ENCODE measurements at places on chromosomes 4 and X.

GRCh38 chrX:118510111-118510510 is 14.5 kb downstream of the DOCK11 start:
- DNase-seq = no peak

DNA sequence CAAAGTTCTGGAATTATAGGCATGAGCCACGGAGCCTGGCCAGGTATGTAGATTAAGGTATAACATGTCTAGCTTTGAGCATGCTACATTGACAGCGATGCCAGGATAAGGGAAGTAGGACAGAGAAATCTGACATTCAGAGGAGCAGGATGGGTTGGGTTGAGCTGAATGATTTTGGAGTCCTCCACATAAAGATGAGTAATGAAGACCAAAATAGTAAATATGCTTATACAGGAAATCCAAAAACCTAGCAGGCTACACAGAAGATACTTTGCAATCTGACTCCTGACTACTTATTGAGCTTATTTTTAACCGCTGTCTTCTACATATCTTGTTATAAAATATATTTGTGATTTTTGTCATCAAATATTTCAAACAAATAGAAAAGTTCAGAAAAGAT is 69.7 kb downstream of the PDGFC start:
- DNase-seq = no peak

GRCh38 chr4:145563293-145563985 is 55.7 kb upstream of the MMAA start:
- no peak for DNase-seq

DNA sequence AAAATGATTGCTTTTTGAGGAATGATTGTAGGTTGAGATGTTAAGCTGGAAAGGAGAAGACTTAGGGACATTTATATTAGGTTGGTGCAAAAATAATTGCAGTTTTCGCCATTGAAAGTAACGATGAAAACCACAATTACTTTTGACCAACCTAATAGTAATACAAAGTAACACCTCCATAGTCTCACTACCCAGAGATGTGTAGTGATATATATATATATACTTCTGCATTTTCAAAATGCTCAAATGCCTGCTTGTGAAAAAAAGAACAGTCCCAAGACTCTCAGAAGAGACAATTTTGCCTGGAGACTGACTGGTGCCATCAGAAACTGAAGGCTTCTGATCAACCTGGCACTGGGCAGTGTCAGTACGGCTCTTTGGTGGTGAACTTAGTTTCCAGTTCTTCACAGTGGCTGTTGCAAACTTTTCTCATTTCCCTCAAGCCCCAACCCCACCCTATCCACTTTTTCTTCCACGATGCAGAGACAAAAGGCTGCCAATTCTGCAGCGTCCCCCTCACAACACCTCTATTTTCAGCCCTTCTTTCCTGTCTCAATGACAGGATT is 35.1 kb upstream of the TAPT1 start:
- DNase-seq = no peak

GRCh38 chrX:127572471-127572870 is 479.7 kb downstream of the ACTRT1 start:
- DNase-seq = no peak

- peak; percentile 42 for DNase-seq
Measured at GRCh38 chr4:21469438-21470300, 478.9 kb downstream of the KCNIP4 start.

- DNase-seq = no peak
Measured at GRCh38 chrX:132491191-132491590, 2.4 kb upstream of the MBNL3 start.

DNA sequence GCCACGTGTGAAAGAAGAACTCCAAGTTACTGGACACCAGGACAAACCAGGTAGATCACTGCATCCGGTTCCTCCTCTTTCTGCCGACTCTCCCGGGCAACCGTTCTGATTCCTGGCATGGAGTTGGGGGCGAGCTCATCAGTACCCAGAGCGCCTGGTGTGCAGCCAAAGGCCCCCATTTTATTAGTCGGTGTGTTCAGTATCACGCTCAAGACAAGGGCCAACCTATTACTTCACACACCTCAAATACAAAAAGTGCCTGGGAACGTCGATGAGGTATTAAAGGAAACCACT is 2.8 kb upstream of the CTBP1 start:
- DNase-seq = no peak

GRCh38 chrX:9848718-9849479 is 62.7 kb downstream of the SHROOM2 start:
- no peak for DNase-seq

DNA sequence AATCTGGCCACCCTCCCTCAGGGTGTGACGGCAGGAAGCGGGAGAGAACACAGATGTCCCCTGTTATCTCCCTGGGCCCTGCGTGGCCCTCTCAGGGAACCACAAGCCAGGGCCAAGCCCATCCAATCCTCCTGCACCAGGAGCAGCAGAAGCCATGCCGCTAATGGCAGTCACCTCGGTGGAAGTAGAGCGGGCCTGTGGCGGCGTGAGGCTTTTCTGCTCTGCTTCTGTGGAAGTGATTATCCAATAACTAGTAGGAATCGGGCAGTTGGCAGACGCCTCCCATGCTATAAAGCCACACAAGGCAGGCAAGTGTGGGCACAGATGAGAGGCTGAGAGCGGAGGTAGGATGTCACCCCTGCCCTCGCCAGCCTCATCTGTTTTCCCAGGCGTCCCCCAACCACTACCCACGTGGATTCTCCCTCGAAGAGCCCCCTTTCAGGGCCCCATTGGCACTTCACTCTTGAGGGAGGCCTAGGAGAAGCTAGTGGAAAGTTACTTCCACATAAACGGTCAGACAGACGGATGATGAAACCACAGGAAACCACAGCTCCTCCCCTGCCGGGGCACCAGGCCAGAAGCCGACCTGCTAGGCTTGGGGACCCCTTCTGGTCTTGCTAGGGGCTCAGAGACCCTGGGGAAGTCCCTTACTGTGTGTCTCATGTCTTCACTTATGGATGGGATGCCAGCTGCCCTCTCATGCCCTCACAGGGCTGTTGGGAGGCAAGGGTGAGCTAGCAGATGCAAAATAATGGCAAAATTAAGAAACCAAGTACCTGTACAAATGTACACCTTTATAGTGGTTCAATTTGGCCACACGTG is 18.8 kb upstream of the TMSB4X start:
- DNase-seq = no peak

GRCh38 chr4:7547368-7548040 is 112.8 kb upstream of the PSAPL1 start:
- DNase-seq = no peak

- no peak for DNase-seq
Measured at GRCh38 chr4:156734965-156735895, 236.4 kb downstream of the PDGFC start.

DNA sequence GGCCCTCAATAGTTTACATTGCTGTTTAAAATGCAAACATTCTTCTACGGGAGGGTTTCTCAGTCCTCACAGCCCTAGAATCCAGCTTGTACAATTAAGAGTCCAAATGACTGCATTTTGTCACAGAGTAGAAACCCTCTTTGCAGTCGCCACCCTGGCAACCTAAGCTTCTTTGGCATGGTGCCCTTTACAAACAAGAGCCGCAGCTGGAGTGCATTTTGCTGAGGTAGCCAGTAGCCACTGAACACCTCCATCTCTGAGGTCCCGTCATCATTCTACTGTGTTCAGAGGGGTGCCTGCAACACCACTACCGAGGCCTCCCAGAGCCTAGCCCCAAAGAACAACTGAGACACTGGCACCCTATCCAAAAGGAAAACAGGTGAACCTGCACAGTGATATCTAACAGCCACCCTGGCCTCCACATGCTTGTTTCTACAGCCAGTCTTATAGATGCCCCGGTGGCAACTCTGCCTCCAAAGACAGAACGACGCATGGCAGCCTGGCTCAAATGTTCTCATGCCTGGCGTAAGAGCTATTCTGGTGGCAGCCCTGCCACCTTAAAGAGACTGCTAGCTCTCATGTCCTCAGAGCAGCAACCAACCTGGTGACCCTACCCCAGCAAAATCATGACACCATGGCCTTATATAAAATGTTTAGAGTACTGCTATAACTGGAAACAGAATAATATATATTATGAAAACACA is 801.9 kb downstream of the TECRL start:
- no peak for DNase-seq

DNA sequence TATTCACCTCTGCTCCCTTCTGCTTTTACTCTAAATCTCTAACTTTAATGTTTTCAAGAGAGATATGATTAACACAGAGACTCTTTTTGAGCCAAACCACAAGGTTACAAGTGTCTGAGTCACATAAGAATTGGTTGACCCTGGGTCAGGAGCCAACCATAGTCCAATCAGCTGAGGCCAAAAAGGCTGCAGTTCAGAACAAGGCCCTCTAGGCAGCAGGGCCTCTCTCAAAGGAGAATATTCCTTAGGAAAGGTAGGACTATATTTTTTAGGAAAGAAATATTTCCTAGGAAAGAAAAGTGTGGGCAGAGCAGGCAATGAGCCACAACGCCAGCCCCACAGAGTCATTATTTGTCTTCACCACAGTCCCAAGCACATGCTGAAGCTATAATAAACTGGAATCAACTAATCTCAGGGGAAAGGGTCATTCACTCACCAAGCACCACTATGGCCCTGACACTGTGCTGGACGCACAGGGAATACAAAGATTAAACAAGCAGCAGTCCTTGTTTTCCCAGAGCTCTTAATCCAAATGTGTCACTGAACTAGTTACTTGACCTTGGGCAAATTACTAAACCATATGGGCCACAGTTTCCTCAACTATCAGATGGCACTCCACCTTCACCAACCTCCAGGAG is 2.2 kb downstream of the ATP8A1 start:
- no peak for DNase-seq

GRCh38 chrX:125681058-125681457 is 361.4 kb downstream of the TEX13C start:
- DNase-seq = no peak

DNA sequence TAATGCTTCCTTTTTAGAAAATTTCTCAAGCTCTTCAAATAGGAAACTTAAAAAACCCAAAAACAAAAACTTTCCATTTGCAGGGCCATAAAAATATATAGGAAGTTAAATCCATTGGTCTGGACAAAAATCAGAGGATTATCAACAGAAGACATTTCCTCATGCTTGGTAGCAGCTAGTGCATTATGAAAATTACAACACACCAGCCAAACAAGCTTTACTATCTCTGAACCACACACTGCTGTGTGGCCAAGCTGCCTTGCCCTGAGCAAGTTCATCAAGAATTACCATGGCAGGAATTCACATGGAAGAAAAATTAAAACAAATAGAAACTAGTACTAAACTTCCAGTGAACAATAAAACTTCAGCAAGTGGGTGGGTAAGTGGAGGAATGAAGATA is 3.6 kb downstream of the USP46 start:
- DNase-seq = no peak

DNA sequence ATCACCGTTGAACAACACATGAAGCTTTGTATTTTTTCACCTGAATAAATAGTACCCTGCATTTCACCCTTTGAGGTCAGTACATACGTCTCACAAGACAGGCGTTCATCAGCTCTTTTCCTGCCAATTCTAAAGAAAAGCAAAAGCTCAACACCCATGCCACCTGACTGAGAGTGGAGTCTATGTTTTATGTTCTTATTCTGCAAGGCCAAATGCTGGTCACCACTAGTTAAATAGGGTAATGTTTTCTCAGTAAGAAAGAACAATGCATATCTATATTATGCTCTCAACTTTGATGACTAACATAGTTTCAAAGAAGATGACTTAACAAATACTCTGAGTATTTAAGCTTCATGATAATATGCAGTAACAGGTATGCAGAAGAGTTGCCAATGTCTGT is 336.3 kb upstream of the BMP3 start:
- DNase-seq = no peak

Measured in neural progenitor cell (in vitro differentiated cells).